ENCODE measurements at places on chromosomes 11 and 22.

GRCh38 chr22:26461188-26461810 lies 22.3 kb downstream of the HPS4 start:
- DNase-seq, result no peak

DNA sequence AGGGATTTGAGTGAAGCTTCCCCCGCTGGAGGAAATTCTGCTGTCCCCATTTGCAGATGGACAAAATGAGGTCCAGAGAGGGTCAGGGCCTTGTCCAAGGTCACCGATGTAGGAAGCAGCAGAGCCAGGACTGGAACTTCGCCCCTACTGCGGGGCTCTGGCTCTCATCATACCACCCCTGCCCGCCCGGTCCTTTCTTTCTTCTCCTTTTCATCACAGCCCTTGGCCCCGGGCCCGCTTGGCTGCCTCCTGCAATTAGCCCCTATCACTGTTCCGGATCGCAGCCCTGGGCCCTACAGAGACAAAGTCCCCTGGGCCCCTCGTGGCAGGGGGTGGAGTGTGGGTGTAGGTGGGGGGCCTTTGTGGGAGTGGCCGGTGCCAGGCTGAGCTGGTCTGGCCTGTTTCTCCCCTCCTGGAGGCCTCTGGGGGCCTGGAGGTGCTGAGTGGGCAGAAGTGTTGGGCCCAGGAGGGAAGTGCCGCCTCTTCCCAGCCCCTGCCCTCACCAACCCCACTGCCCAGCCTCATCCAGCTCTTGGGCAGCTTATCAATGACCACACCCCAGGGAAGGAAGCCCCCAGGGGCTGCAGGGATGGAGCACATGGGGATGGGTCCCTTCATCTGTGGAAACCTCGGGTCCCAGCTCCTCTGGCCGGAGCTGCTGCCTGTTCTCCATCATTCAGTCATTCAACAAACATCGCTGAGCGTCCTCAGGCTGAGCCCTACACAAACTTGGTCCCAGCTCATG lies 3.4 kb downstream of the EMID1 start:
- DNase-seq, result no peak

GRCh38 chr11:67996622-67997474 lies 7.0 kb downstream of the UNC93B1 start:
- DNase-seq, result no peak

GRCh38 chr11:128581561-128582272 lies 5.6 kb downstream of the ETS1 start:
- no peak for DNase-seq

- DNase-seq, result no peak
Observed at GRCh38 chr11:118522571-118523072, 4.7 kb upstream of the TTC36 start.

DNA sequence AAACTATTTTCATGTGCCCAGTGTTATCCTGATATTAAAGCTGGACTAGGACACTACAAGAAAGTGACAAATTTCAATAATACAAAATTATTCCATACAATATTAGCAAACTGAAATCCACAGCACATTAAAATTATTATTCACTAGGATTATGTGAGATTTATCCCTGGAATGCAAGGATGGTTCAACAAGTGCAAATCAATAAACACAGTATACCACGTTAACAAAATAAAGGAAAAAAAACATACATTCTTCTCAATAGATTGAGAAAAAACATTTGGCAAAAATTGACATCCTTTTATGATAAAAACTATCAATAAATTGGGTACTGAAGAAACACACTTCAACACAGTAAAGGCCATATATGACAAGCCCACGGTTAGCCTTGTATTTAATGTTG lies 1758.2 kb upstream of the RAG2 start:
- DNase-seq, result no peak

GRCh38 chr11:35911013-35911412 lies 32.8 kb upstream of the LDLRAD3 start:
- DNase-seq, result no peak

GRCh38 chr22:40326905-40327735 lies 19.2 kb upstream of the ADSL start:
- no peak for DNase-seq

- no peak for DNase-seq
Observed at GRCh38 chr11:30719371-30719770, 133.2 kb upstream of the MPPED2 start.

DNA sequence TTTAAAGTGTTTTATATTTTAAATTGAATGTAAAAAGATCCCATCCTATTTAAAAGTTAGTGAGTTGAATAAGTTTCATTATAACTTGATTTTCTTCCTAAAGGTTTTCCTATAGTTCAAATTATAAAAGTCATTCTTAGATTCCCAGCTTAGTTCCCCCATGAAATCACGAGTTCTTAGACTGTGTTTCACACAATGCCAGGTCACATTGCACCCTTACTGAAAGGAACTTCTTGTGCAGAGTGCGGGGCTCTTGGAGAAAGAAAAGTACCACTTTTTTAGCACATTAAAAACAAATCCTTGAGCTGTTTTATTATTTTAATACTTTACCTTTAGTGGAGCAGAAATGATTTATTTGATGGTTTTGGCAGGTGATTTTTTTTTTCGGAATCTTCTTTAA lies 15.6 kb downstream of the GRAP2 start:
- no peak for DNase-seq

DNA sequence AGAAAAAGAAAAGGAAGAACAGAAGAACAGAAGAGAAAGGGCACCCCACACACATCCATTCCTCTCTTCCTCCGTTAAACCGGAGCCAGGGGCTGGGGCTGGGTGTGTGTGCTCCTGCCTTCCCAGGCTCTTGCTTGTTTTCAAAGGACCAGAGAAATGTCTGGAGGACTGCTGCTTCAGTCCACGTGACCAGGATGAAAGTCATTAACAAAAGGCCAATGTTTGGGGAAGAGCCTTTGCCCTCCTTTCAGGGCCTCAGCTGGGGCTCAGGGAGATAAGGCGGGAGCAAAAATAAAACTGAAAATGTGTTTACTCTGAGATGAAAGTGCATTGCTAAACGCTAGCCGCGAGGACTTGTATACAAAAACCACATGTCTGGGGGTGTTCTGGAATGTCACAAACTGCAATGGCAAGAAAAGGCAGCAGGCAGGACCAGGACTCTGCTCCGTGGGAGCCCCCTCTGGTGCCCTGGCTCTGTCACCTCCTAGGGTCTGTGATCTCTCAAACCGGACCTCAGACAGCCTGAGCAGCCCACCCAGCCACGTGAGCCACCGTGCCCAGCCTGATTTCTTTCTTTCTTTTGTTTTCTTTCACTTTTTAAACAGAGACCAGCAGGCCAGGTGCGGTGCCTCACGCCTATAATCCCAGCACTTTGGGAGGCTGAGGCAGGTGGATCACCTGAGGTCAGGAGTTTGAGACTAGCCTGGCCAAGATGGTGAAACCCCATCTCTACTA lies 31.6 kb upstream of the MYH9 start:
- no peak for DNase-seq

DNA sequence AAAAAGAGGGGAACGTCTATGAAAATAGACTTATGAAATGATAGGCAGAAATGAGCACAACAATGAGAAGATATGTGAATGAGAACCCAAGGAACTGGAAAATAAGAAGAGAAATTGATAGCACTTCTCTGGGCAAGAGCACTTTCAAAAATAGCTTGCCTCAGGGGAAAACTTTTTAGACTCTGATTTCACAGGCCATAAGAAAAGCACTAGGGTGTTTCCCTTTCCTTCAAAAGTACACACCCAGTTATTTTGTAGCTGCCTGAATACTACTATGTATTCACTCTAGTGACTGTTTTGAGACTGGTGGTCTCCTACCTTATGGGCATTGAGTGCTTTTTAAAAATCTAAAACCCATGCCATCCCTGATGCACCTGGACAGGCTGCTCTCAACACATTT lies 172.3 kb upstream of the SOX6 start:
- no peak for DNase-seq

- no peak for DNase-seq
Observed at GRCh38 chr11:37353192-37353591, 755.2 kb upstream of the RAG2 start.

- DNase-seq, result no peak
Observed at GRCh38 chr11:81970886-81971285, 762.8 kb downstream of the FAM181B start.

DNA sequence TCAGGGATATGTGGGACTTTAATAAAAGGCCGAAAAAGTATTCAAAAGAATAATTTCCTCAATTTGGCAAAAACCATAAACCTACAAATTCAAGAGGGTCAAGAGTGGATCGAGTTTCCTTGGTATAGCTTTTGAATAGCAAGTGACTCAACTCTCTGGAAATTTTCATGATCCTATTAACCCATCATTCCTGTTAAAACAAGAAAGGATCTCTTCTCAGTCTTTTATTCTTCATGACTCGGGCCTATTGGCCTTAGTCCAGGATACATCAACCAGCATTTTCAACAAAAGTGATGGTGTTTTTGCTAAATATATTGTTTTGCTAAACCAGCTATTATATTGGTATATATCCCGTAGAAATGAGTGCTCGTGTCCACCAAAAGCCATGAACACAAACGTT lies 110.3 kb downstream of the ATXN10 start:
- DNase-seq, result no peak

DNA sequence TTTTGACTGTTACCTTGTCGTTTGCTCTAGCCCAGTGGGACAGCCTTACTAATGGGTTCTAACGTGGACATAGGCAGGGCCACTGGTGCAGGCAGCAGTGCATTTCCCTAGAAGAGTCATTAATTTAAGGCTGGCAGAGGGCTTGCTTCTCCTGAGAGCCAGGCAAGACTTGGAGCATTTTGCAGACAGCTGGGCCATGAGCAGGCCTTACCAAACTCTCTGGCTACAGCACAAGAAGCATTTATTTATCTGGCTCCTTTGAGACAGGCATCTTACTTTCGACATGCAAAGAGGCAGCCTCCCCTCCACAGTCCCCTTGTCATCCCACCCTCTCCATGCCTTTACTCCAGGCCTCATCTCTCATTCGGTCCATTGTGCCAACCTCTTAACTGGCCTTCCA lies 139.9 kb downstream of the CSNK2A3 start:
- no peak for DNase-seq

DNA sequence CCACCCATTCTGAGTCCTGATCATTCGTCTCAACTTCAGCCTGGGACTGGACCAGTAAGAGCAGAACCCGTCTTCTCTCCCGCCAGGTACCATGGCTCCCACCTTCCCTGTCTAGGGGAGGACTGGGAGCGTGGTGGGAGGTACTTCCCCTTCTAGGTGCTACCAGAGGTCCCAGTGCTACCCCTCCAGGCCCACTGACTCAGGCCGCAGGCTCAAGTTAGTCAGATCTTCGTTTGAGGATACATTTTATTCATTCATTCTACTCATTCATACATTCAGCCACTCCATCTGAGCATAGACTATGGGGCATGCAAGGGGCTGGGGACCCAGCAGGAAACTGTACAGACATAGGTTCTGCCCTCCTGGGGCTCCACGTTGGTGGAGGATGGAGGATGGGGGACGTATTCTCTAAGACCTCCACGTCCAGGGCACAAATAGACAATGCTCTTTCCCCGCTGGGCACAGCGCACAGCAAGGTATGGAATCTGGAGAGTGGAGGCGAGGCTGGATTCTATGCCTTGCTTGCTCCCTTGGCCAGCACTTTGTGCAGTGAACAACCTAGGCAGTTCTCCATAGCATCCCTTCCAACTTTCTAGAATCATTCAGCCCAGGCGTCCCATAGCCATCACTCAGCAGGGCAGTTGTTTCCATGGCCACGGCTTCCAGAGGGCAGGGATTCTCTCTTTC lies 1.0 kb upstream of the RAB3IL1 start:
- DNase-seq, result no peak

DNA sequence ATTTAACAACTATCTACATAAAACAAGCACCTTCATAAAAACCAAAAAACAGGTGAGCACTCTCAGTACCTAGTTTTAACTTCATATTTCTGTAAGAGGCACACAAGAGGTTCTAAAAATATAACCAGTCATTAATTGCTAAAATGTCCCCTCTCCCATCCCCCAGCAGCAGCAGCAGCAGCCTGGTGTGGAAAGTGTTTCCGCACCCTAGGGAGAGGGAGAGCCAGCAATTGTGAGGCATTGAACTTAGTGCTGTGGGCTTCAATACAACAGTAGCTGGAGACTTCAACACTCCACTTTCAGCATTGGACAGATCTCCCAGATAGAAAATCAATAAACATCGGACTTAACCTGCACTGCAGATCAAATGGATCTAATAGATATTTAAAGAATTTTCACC lies 1158.5 kb downstream of the JRKL start:
- no peak for DNase-seq

- DNase-seq, result no peak
Observed at GRCh38 chr22:38106814-38107578, 3.5 kb downstream of the BAIAP2L2 start.

GRCh38 chr22:20145832-20146223 lies 5.0 kb downstream of the CCDC188 start:
- no peak for DNase-seq

DNA sequence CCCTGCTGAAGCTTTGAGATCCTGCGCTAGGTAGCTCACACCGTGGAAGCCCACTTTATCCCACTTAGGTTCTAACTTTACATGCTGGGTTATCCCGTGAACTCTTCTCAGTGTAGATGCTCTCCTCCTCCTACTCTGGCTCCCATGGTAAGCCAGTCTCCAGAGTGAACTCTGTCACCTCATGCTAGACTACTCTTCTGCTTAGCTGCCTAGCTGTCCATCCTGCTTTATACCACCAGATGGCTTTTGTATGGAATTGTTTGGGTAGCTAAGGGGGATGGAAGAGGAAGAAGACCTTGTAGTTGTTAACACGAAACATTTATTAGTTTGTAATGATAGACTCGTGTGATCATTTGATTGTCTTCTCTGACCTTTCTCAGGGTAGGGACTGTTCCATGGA lies 46.8 kb downstream of the EMSY start:
- no peak for DNase-seq

GRCh38 chr22:40922484-40923303 lies 28.5 kb upstream of the RBX1 start:
- DNase-seq, result peak; percentile 15

DNA sequence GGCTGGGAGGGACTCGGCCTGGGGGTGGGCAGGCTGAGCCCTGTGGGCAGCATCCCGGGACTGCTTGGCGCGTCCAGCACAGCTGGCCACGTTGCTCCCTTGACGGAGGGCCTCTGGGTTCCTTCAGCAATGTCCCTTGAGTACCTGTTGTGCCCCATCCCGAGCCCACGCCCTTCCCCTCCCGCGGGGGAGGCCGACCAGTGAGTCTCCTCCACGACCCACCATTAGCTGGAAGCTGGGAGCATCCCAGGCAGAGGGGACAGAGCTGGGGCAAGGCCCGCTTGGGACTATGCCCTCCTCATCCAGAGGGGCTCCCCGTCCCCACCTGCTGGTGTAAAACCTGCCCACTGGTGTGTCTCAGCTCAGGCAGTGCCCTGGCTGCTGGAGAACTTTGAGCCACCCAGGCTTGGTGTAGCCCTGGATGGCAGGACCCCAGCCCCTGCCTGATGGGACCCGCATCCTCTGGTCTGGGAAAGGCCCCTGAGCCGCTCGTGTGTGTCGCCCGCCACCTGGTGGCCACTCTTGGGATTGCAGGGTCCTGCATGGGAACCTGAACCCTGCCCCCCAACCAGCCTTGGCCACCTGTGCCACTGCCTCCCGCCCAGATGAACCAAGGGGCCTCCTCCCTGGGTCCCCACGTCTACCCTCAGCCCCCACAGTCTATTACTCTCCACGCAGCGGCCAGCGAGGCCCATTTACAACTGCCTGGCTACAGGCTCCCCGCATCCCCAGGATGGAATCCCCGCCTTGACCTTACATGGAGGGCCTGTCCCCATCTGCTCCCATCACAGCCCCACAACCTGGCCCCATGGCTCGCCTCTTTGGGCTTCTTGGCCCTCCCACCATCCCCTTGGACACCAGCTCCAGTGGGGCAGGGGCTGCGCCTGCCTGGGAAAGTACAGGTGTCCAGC lies 16.6 kb upstream of the ARHGAP8 start:
- no peak for DNase-seq

- DNase-seq, result no peak
Observed at GRCh38 chr11:128580612-128581011, 6.7 kb downstream of the ETS1 start.

Data from NCI-H2081 treated with DMSO at 0.1 percent for 48 hours (cell line).